Vagina (tissue), 2 donors: ENCODE measurements at places on chromosomes 4 and X.

- DNase-seq: no peak
Measured at GRCh38 chr4:153332936-153333335, 11.6 kb upstream of the MND1 start.

GRCh38 chrX:45077748-45078424 is 122.8 kb downstream of the DIPK2B start:
- no peak for DNase-seq

DNA sequence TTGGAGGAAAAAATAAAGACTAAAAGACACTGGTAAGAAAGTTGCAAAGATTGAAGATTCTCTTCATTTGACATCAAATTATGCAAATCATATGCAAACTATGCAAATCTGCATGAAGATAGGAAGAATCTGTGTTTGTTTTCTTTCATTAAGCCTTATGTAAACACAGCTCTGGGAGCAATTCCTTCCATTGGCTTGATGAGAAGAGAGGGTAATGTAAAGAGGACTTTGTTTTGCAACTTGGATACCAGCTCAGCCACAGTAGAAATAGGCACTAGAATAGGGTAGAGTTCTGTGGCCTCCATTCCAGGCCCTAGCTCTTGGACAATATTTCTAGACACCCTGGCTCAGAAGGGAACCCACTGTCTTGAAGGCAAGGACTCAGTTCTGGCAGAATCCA is 388.4 kb upstream of the RASGEF1B start:
- no peak for DNase-seq

DNA sequence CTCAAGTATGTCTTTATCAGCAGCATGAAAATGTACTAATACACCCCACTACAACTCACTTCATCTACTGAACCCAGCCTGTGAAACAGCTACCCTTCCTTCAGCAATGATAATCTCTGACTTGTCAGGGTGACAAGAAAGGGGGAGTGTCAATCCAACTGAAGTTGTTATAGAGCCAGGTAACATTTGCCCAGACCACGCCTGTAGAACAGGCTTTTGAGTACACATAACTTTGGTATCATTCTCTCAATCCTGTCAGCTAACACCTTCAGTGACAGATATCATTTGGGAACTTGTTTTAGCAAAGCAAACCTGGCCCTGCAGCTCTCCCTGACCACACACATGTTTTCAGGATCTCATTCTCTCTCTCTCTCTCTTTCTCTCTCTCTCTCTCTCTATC is 592.2 kb downstream of the SMARCA1 start:
- DNase-seq: no peak

DNA sequence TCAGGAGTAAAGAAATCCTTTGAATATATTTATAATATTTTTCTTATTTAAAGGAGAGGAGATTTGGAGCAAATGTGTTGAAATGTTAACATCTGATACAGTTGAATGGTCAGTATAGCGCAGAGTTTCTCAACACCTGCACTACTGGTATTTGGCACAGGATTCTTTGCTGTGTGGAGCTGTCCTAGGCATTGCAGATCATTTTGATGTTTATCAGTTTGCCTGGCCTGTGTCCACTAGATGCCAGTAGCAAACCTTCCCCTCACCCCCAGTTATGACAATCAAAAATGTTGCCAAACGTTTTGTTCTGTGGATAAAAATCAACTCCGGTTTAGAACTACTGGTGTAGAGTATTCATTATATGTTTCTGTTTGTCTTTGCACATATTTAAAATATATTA is 765.3 kb upstream of the SLIT2 start:
- no peak for DNase-seq

DNA sequence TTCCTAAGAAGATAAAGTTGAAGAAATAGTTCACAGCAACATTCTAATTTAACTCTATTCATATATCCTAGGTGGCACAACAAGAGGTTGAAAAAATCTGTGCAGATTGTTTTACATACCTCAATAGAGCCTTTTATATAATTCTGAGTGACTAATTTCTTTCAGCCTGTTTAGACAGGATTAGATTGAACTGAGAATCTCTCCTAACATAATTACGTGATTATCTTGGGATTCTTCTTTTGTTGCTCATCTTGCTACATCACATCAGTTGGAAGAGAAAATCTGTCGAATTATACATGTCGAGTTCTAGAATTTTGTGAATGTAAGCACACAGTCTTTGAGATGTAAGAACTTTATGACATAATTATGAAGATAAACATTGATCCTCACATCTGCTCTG is 1873.7 kb upstream of the IGFBP7 start:
- DNase-seq: no peak

DNA sequence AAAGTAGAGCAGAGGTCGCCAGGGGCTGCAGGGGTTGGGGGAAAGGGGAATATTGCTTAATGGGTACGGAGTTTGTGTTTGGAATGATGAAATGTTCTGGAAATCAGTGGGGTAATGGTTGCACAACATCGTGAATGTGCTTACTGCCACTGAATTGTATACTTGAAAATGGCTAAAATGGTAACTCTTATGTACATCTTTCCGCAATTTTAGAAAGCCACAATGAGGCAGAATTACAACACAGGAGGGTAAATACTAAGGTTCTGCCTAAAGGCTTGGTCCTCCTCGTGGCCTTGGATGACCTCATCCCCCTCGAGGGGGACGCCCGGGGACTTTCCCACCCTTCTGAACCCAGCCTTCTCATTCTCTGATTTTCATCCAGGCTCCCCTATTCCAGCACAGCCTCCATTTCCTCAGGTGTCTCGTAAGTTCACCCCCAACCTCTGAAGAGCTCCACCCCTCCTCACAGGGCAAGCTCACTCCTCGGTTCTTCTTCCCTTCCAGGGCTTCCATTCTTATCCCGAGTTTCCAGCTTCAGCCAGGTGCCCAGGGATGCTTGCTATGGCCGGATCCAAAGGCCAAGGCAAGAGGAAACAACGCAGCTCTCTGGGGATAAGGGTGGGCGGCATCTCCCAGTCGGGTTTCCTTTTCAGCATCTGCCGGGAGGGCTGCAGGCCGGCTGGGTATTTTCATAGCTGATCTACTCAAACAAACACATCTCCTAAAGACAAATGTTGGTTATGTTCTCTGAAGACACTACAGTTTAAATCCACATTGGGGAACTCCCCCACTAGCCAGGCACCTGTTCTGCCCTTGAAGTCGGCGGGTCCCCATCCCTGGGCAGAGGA is 71.3 kb upstream of the ACSL1 start:
- no peak for DNase-seq

GRCh38 chrX:132563976-132564375 is 75.1 kb upstream of the MBNL3 start:
- DNase-seq: no peak

DNA sequence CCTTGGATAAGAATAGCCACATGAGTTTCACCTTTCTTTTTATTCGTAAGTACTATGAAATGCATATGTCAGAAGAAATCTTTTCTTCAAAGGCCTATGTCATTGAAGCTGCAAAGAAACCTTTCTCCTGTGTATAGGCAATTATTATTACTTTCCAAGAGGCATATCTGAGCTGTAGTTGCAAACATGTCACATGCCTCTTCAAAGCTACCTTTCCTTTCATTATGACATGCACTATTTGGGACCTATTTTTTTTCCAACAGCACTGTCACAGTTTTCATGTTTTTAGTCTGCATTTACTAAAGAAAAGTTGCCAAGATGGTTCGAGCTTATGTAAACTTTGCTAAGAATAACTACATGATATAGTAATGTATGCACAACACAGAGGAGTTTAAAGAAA is 548.8 kb upstream of the GALNT7 start:
- no peak for DNase-seq

- no peak for DNase-seq
Measured at GRCh38 chr4:30616942-30617646, 103.1 kb upstream of the PCDH7 start.

GRCh38 chr4:139617702-139618490 is 47.7 kb upstream of the MGST2 start:
- no peak for DNase-seq

GRCh38 chrX:40031911-40032310 is 65.8 kb downstream of the BCOR start:
- DNase-seq: no peak

DNA sequence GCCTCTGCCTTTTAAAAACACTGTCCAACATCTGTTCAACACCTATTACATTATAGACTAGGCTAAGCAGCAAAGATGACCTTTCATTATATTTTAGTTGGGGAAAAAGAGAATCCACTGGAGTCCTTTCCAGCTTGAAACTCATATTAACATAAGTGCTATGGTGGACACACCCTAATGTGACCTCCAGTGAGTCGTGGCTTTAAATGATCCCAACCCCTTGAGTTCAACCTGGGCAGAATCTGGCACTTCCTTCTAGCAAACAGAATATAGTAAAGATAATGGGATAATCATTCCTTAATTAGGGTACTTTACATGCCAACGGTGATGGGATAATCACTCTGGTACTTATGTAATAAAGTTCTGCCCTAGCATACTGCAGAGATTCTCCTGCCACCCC is 162.6 kb downstream of the MAB21L2 start:
- no peak for DNase-seq

GRCh38 chrX:3360881-3361280 is 14.4 kb upstream of the MXRA5 start:
- DNase-seq: no peak

GRCh38 chr4:152424977-152425376 is 110.9 kb downstream of the FBXW7 start:
- no peak for DNase-seq
